ENCODE measurements at places on chromosomes 3 and 15.

DNA sequence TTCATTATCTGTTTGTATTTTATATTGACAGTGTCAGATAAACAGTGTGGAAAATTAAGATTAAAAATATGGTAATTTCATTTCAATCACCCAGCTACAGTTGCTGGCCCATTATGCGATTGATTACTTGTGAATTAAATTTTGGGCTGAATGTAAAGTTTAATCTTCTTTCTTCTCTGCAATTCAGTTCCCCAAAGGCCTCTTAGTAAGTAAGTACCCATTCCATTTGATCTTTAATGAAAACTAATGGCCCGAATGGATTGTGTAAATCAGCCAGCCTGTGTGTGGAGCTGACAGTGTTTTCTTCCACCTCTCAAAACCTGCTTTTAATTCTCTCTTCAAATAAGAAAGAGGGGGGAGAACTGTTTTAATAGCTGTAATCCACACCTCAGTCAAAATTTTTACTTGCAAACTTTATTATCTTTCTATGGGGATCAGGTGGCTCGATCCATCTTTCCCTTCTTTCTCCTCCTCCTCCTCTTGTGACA, 307.1 kb downstream of the IL20RB start:
- DNase-seq: no peak

GRCh38 chr15:85073556-85074194, 92.0 kb downstream of the PDE8A start:
- peak; percentile 57 for DNase-seq

DNA sequence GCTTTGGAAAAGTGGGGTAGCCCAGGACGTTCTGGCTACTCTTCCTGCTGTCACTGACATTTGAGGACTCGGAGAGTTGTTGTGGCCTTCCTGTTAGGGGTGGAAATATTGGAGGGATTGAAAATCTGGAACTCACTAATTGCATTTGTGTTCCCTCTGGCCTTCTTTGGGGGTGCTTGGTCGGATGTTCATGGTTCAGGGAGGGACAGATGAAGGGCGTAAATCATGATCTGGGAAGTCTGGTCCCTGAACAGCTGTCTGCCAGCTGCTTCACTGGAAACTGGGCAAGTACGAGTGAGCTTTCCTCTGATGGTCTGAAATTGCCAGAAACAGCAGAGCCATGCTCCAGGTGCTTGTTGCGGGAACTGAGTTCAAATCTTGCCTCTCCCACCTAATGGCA, 327.8 kb upstream of the C2CD4B start:
- DNase-seq: no peak

GRCh38 chr3:172410702-172411477, 37.4 kb downstream of the GHSR start:
- no peak for DNase-seq

DNA sequence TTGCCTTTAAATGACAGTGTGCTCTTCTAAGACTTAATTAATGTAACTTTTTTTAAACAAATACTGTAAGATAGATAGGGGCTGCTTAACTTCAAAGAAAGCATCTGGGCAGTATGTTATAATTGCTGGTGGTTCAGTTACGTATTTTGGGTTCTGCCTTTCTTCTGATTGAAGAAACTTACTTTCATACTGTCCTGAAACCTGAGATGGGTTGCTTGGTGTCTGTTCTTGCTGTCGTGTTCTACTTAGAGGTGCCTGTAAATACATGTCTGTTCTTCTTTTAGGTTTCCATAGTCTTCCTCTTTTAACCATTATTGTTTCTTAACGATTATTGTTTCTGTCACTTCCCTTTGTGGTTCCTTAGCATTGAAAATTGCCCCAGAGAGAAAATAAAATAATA, 297.7 kb upstream of the CHRM5 start:
- DNase-seq: no peak

DNA sequence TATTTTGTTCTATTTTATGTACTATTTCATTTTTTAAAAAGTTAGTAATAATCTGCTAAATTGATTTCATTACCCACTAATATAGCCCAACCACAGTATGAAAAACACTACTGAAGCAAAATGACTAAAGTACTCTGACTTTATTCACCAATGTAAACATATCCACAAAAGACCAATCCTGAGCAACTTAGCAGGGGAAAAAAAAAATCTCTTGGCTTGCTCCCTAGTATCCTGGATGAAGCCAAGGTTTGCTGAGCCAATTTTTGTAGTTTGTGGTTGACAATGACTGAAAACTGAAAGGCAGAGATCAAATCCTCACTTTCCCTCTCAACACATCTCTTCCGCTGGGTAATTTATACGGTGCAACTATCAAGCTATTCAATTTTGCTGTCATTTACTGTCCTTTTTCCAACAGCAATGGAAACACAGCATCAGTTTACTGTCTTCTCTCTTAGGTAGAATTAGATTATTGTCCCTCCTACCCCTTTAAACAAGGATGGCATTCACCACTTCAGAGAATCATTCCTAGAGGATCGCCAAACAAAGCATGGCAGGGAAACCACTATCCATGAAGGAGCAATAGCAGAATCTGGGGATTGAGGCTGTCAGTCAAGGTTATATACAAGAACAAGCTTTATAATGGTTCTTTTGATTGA, 149.7 kb downstream of the THRB start:
- no peak for DNase-seq

GRCh38 chr3:46416811-46417510, 9.9 kb downstream of the CCRL2 start:
- no peak for DNase-seq

DNA sequence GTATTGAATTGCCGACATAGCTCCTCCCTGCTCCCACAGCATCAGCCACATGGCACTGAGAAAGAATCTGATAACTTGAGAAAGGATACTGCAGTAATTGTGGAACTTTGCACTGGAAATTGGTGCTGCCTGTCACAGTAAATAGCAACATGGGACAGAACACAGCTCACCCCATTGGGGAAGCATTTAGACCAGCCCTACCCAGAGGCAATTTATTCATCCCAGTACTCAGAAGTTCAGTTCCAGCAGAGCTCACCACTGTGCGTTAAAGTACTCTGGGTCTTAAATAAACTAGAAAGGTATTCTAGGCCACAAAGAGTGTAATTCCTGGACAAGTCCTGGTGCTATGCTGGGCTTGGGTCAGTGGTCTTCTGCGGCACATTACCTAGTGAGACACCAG, 347.1 kb downstream of the PYDC2 start:
- no peak for DNase-seq

- DNase-seq: no peak
Measured at GRCh38 chr3:193906849-193907410, 229.0 kb upstream of the HES1 start.

GRCh38 chr3:47865192-47865591, 62.3 kb downstream of the DHX30 start:
- peak; percentile 17 for DNase-seq

GRCh38 chr15:23686466-23687142, 501 bp downstream of the NDN start:
- no peak for DNase-seq

GRCh38 chr3:51588724-51589123, 50.2 kb downstream of the RAD54L2 start:
- DNase-seq: no peak

- DNase-seq: no peak
Measured at GRCh38 chr3:97232393-97233034, 418.1 kb downstream of the EPHA6 start.

DNA sequence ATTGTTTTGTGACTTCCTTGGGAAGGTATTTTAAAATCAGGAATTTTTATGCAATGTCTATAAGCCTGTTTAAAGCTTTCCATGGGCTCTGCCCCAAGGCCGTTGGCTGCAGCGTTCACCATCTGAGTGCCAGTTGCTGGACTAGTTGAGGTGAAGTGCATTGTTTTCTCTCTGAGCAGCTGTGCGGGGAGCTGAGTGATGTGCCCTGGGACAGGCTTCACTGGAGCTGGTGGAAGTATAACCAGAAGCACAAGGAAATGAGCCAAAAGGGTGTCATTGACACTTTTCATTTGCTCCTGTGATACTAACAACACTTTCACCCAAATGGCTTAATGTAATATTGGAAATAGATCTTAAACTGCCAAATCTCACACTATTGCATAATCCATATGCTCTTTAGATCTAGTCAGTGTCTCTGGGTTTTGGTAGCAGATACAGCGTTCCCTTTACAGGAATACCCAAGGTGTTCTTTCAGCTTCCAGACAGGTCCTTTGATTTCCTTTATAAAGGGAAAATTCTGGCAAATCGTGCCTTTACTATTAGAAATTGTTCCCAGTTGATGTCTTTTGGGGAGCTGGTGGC, 29.2 kb downstream of the APH1B start:
- DNase-seq: no peak

DNA sequence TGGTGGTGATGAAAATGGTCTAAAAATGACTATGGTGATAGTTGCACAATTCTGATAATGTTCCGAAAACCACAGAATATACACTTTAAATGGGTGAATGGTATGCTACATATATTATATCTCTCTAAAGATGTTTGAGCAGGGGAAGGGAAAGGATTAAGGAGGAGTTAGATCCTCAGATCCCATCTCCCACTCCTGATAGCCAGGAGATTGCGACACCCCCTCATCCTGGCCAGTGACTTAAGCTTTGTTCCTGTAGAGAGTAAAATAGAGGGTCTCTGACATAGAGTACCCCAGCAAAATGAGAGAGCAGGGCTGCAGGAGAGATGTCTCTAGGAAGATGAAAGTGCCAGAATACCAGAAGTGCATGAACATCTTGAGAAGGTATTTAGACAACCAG, 984.8 kb downstream of the FHIT start:
- DNase-seq: no peak

DNA sequence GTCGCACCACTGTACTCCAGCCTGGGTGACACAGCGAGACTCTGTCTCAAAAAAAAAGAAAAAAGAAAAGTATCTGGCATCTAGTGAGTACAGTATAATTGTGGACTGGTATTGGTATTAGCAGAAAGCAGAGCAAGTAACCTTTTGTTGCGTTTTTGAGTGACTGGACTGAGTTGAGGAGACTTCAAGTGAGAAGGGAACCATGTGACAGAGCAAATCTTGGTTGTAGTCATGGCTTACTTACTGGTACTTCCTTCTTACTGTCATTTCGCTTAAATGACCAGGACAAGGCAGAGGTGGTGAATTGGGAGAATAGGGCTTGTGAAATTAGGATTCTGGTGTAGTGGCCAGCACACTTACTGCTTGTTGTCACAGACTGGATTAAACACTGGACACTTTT, 20.6 kb downstream of the RTF1 start:
- DNase-seq: no peak

DNA sequence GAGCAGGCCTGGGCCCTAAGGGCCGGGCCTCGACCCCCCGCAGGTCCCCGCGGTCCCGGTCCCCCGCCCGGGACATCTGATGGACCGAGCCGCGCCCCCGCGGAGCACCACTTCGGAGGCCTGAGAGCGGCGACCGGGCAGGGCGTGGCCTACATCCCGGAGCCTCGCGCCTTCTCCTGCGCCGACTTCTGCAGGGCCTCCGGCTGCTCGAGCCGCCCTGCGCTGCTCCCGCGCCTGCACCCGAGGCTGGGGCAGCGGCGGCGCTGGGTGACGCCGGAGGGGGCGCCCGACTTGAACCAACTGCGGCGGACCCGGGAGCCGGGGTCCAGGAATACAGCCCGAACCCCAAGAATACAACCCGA, 14.9 kb upstream of the GP9 start:
- peak; percentile 72 for DNase-seq

- peak; percentile 72 for DNase-seq
Measured at GRCh38 chr3:195908694-195909581, 587 bp upstream of the TNK2 start.

DNA sequence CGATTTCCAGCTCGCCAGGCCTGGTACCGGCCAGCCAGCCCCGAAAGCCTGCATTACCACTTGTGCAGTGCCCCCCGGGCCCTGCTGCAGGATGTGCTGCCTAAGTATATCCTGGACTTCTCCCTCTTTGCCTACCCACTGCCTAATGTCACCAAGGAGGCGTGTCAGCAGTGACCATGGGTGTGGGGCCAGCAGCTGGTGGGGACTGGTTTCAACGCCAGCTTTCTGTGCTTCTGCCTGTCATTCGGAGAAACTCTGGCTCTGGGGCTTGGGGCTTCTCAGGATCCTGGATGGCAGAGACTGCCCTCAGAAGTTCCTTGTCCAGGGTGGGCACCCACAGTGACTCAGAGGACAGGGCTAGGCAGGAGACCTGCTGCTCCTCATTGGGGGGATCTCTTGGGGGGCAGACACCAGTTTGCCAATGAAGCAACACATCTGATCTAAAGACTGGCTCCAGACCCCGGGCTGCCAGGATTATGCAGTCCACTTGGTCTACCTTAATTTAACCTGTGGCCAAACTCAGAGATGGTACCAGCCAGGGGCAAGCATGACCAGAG, 1.5 kb downstream of the CHST14 start:
- DNase-seq: no peak

DNA sequence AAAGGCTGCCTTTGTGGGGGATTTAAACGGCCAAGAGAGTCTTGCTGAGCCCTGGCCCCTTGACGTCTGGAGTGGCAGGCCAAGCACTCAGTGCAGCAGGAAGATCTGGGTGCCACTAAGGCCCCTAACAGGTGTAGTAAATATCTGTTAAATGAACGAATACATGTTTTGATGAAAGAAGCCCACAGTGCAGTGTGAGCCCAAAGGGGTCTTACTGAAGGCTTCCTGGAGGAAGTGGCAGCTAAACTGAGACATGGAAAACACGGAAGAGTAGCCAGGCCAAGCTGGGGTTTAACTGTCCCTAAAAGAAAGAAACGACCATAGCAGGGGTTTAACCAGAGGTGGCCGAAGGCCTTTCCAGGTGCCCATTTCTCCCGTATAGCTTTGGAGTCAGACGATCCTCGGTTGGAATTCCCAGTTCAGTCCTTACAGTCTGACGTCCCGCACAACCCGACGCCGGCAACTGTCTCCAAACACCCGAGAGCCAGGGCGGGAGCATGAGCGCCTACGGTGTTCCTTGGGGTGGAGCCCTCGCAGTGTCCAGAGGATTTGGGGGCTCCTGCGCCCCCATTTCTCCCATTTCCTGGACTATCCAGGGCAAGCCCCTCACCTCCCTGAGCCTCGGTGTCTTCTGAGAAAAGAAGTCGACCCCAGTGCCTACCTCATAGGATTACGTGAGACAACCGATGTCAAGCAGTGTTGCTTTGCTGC, 910 bp upstream of the ABHD6 start:
- peak; percentile 51 for DNase-seq

DNA sequence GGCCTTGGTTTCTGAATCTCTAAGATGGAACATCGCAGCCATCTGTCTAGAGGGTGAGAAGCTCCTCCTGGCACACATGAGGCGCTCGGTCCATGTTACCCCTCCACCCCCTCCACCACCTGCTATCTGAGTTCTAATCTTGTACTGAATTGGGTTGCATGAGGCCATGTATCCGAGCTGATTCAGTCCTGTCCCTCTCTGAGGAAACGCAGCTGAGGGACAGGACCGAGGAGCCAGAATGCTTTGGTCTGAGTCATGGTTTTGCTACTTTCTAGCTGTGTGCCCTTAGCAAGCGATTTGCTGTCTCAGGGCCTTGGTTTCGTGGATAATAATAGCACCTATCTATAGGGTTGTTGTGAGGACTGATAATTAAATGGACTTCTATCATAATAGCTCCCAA, 87.8 kb upstream of the SEC13 start:
- DNase-seq: no peak

GRCh38 chr15:78453447-78453846, 15.4 kb downstream of the IREB2 start:
- DNase-seq: no peak

- DNase-seq: no peak
Measured at GRCh38 chr15:96869790-96870189, 539.3 kb downstream of the NR2F2 start.

- DNase-seq: no peak
Measured at GRCh38 chr3:89392991-89393390, 285.6 kb downstream of the EPHA3 start.

GRCh38 chr3:48997102-48997635, 7.1 kb downstream of the P4HTM start:
- no peak for DNase-seq

- no peak for DNase-seq
Measured at GRCh38 chr3:176942305-176942704, 255.0 kb downstream of the TBL1XR1 start.

GRCh38 chr15:60829416-60829815, 350.5 kb upstream of the ICE2 start:
- no peak for DNase-seq

Data from activated CD8-positive, alpha-beta memory T cell treated with anti-CD3 and anti-CD28 coated beads, Interleukin-2, amount 50 U/mL, for 48 hours (primary cell).